ENCODE measurements at places on chromosomes 16 and 17. TPM values are rescaled to one million over a fixed set of nuclear protein-coding genes. Genes with fewer than 3 reads are reported as not detected.

KRT16 gene
- not detected for total RNA-seq

ABCC12 gene
- not detected for total RNA-seq

PRAC1 gene
- total RNA-seq: not detected

C16orf96 gene
- 0.12 TPM for total RNA-seq

GAST gene
- total RNA-seq: not detected

KRTAP4-6 gene
- not detected for total RNA-seq

SLC6A2 gene
- total RNA-seq: 1.6 TPM

HOXB6 gene
- 70.7 TPM for total RNA-seq

CCR7 gene
- total RNA-seq: 0.76 TPM

OR1A1 gene
- not detected for total RNA-seq

KLHL10 gene
- total RNA-seq: 0.12 TPM

NPIPA8 gene
- 3.1 TPM for total RNA-seq

TNFRSF13B gene
- total RNA-seq: not detected
